Ascending aorta (tissue), 2 donors: ENCODE measurements at places on chromosomes 4 and X.

- DNase-seq = no peak
Measured at GRCh38 chr4:98092833-98093439, 50.3 kb downstream of the STPG2 start.

GRCh38 chr4:106039796-106040195 lies 144.5 kb downstream of the NPNT start:
- no peak for DNase-seq

GRCh38 chr4:123520325-123520724 lies 123.7 kb downstream of the SPRY1 start:
- no peak for DNase-seq

DNA sequence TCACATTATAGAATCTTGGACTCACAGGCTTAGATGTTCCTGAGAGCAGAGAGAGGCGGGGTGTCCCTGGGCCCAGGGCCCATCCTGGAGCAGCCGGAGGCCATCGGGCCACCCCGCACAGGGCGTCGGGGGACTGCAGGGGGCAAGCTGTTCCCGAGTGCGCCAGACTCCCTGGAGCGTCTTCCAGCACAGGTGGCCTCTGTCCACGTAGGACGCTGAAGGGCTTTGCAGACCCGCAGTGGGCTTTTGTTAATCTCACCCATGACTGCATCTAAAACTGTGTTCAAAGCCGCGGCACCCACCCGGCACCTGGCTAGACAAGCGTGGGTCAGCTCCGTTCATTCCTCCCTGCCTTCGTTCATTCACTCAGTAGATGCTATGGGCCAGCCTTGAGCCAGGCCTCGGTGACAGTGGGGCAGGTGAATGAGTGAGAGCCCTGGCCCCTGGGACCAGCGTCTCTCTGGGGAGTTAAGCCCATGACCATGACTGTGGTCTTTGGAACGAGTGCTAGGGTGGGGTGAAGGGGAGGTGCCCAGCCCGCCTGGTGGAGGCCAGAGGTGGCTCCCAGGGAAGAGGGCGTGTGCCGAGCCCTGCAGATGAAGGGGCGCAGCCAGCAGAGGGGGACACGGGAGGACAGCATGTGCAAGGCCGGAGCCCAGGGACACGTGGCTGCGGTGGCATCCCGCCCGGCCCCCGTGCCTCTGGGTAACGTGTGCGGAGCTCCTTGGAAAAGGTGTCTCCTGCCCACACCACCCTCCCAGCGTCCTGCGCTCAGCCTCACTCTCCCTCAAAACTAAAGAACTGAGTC lies 98.3 kb downstream of the HMX1 start:
- DNase-seq = no peak
